Upper lobe of left lung (tissue), 6 donors: ENCODE measurements at places on chromosomes 6 and 20. TPM values are rescaled to one million over a fixed set of nuclear protein-coding genes. Genes with fewer than 3 reads are reported as not detected.

Gene FAM50B
- 23.3 TPM for total RNA-seq

Gene FAM83B
- total RNA-seq: 0.40 TPM

Gene PRR18
- 0.15 TPM for total RNA-seq

Gene CRISP2
- total RNA-seq: not detected

Gene ENPP5
- total RNA-seq: 21.0 TPM

Gene LRRC73
- 1.3 TPM for total RNA-seq

Gene TRDN
- not detected for total RNA-seq

Gene OVOL2
- 13.0 TPM for total RNA-seq

Gene MLN
- total RNA-seq: not detected

DNA sequence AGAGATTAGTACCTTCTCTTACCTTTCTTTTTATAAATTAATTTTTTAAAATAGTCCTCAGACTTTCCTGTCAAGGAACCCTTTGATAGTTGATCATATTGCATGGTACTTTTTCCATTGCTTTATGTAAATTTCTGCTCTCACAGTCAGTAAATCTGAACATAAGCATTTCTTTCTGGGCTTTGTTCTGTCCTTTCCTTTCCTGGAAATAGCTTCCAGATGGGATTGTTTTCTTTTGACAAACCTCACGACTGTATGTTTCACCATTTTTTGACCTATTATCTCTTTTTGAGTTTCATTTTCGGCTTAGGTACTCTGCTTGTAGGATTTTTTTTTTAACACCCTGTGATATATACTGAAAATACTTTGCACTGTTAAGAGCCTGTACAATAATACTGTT lies 32.6 kb downstream of the UTRN start:
- DNase-seq: no peak

DNA sequence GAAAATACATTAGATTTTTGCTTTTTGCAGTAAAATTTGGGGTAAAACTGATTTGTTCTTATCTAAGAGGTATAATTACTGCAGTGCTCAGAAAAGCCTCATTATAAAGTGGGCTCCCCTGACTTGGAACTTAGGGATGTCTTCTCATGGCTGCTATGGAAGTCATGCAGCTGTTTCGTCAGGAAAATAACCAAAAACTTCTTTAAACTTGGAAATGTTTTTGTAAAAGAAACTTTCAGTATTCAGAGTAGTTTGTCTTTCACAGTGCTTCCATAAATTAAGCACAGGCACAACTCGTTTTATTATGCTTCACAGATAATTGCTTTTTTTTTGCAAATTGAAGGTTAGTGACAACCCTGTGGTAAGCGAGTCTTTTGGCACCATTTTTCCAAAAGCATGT lies 6.8 kb downstream of the MAPK14 start:
- DNase-seq: no peak

- DNase-seq: peak; percentile 43
Measured at GRCh38 chr20:59634435-59635005, 30.2 kb downstream of the PHACTR3 start.

DNA sequence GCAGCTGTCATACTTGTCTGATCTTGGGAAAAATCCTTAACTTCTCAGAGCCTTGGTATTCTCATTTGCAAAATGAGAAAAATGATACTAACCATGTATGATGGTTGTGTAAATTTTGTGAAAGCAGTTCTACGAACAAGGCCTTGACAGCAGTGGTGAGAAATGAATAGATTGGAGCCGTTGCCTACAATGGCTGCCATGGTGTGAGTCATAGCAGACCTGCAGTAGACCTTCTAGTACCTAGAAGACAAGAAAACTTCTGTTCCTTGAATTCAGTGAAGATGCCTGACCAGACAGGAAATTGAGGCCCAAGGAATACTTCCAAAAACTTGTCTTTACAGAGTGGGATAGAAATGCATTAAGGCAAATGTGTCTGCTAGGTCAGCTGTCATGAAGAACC lies 338.9 kb downstream of the QKI start:
- DNase-seq: no peak

GRCh38 chr6:13710552-13711323 lies 897 bp downstream of the RANBP9 start:
- DNase-seq: peak; percentile 63

DNA sequence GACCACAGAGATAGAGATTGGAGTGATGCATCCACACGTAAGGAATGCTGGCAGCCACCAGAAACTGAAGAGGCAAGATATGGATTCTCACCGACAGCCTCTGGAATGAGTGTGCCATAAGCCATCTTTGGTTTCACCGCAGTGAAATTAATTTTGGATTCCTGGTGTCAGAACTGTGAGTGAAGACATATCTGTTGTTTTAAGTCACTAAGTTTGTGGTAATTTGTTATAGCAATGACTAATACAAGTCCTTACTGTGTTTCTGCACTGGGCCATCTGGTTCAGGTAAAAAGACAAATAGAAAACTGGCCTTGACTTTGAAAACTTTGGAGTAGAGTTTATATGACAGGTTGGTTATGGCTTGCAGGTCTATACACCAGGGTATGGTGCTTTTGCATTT lies 261.9 kb downstream of the PHF3 start:
- no peak for DNase-seq

DNA sequence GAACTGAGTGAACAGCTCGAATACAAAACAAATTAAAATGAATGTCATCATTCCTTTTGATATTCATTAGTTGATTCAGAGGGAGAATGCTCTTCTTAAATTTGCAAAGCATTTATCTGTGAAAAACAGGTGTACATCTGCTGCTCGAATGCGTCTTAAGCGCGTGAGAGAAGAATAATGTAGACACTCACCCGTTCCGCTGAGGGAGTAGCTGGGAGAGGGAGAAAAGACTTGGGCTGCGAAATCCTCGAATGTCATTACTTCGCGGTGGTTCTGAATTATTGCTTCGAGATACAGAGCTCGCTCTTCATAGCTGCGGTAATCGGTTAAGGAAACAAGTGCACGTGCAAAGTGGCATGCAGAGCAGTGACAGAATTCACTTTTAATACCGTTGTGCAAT lies 43.9 kb downstream of the INSM1 start:
- no peak for DNase-seq

GRCh38 chr20:41440882-41441281 lies 74.3 kb upstream of the EMILIN3 start:
- DNase-seq: no peak

DNA sequence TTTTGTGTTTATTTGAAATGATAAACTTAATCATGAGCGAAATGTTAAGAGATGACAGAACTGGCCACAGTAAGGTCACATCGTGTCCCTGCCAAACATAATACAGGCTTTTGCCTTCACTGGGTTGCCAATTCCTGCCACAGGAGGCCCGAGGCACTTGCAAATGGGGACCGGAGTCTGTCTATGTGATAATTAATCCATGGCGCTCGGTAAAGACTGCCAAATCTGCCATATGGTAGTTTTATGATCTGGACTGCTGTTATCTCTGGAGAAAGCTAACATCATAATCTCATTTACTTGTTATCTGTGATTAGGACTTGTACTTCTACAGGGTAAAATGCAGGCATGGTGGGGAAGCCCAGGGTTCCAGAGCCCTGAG lies 170.5 kb upstream of the TSHZ2 start:
- DNase-seq: no peak

GRCh38 chr6:51660767-51661166 lies 426.6 kb downstream of the PKHD1 start:
- no peak for DNase-seq

GRCh38 chr6:158869826-158870648 lies 50.9 kb upstream of the EZR start:
- peak; percentile 94 for DNase-seq

DNA sequence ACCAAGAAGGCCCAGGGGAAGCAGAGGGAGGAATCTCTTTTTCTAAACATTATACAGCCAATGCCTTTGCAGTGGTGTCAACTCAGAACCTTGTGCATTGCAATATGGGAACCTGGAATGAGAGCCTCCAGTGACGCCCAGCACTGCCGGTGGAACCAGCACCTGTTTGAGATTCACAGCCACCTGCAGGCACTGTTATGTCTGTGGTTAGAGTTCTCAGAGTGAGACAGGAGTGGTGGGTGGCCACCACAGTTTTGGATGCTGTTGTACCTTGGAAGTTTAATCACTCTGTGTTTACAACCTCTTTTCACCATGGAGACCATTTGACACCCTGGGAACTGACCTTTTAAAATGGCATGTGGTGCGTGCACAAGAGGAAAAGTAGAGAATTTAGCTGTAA lies 185.3 kb upstream of the KCNG1 start:
- no peak for DNase-seq

DNA sequence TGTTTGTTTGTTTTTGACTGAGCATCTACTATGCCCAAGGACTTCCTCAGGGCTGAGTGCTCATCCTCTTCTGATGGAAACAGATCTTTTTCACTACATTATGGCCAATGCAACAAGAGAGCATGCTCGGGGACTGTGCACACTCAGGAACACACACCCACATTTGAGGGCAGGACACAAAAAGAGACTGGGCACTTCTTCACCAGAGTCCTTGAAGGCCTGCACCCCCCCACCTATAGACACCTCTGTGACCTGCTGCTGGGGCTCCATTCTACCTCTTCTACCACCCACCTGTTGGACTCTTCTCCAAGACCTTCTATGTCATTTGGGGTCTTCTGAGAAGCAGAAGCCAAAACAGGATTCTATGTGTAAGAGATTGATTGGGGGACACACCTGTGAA lies 9.2 kb upstream of the MAFB start:
- no peak for DNase-seq

GRCh38 chr6:9938801-9939200 lies 476.1 kb downstream of the TFAP2A start:
- DNase-seq: no peak
